ENCODE measurements at places on chromosomes 12 and 14.

DNA sequence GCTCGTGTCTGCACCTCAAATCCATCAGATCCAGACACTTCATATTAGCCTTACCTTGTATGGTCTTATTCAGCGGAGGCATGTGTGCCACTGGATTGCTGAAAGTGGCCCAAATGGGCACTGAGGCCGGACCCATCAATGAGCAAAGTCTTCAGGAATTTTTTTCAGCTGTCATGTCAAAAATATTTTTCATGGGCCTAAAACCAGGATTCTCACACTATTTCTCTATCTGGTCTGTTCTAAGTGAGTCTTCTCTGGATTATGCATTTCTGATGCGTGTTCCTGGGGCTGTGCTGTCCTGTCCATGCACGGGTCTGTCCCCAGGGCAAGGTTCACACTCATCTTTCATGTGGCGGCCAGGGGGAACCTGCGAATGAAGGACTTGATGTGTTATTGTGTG is 94.6 kb downstream of the KCNA5 start:
- DNase-seq = no peak

GRCh38 chr12:53120685-53121525 is 17.6 kb downstream of the SOAT2 start:
- no peak for DNase-seq

GRCh38 chr12:46892887-46893286 is 67.1 kb upstream of the SLC38A4 start:
- no peak for DNase-seq

DNA sequence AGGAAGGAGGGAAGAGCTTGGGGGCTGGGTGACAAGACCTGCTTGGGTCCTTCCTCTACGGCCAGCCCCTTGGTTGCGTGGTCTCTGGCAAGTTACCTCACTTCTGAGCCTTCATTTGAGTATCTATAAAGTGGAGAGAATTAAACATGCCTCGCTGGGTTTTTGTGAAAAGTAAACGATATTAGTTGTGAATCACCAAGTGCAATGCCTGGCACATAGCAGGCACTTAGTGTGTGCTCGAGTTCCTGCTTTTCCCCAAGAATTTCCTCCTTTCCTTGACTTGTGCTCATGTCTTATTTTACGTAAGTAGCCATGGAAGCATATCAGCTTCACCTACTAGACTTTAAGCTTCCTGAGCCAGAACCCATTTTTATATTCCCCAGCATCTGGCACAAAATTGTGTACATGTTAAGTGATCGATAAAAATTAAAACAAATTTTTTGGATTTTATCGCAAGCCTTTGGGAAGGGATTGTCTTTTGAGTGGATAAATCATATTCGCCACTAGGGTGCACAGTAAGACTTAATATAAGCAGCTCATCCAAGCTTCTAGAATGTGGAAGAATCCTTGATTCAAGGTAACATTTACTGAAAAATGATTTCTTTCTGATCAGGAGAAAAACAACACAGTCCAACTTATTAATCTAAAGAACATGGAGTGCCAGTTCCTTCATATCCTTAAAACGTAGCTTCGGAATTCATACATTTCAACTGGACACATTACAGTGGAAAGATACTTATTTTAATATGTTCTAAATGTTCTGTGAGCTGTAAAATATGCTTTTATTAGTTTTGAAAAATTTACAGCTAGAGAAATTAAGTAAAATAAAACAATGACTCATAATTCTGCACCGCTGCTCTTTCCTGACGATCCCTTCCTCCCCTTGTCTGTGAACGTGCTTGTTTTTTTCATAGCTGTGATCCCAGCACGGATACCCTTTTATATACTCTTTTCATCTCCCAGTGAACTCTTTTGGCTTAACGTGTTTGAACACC is 62.0 kb downstream of the SLC25A47 start:
- peak; percentile 56 for DNase-seq

DNA sequence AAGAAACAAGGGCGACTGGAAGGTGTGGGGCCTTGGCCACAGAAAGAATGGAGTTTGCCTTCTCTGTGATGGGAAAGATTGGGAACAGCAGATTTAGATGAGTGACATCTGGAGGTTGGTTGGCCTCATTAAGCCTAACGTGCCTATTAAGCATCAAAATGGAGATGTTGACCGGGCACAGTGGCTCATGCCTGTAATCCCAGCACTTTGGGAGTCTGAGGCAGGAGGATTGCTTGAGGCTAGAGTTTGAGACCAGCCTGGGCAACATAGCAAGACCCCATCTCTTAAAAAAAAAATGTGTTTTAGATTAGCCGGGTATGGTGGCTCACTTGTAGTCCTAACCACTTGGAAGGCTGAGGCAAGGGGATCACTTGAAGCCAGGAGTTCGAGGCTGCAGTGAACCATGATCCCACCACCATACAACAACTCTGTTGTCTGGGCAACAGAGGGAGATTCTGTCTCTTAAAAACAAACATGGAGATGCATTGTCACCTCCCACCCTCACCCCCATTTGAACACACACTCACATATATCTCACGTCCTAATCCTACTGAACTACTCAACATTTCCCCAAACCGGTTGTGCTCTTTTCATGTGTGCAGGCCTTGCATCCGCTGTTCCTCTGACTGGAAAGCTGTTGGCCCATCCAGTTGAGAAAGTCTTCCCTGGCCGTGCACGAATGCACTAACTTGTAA is 172.1 kb downstream of the ETV6 start:
- no peak for DNase-seq

GRCh38 chr12:75086091-75087038 is 123.3 kb downstream of the KCNC2 start:
- DNase-seq = no peak

DNA sequence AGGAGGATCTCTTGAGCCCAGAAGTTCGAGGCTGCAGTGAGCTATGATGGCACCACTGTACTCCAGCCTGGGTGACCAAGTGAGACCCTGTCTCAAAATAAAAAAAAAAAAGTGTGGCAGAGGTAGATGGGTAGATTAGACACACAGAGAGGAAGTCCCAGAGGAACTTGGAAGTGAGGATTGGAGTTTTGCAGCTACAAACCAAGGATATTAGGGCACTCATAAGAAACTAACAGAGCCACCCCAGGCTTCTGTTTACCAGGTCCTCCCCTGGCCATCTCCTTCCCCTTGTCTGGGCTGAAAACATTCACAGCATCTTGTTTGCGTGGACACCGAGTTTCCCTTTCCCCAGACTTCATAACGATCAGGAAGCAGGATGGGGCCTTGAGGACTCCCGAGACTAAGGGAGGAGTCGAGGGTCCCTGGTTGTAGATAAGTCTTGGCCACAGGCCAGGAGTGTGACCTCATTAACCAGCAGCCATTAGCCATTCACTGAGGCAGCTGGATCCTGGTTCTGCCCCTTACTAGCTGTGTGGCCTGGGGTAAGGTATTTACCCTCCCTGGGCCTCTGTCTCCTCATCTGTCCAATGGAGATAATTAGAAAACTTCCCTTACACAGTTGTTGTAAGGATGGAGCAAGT is 2.1 kb downstream of the MAP1LC3B2 start:
- no peak for DNase-seq

GRCh38 chr12:130160711-130161231 is 1.5 kb upstream of the FZD10 start:
- DNase-seq = no peak

- no peak for DNase-seq
Observed at GRCh38 chr14:35375558-35376025, 29.0 kb downstream of the NFKBIA start.

- DNase-seq = no peak
Observed at GRCh38 chr14:50835280-50835679, 4.3 kb upstream of the NIN start.

- no peak for DNase-seq
Observed at GRCh38 chr14:75292101-75292563, 13.5 kb downstream of the FOS start.

DNA sequence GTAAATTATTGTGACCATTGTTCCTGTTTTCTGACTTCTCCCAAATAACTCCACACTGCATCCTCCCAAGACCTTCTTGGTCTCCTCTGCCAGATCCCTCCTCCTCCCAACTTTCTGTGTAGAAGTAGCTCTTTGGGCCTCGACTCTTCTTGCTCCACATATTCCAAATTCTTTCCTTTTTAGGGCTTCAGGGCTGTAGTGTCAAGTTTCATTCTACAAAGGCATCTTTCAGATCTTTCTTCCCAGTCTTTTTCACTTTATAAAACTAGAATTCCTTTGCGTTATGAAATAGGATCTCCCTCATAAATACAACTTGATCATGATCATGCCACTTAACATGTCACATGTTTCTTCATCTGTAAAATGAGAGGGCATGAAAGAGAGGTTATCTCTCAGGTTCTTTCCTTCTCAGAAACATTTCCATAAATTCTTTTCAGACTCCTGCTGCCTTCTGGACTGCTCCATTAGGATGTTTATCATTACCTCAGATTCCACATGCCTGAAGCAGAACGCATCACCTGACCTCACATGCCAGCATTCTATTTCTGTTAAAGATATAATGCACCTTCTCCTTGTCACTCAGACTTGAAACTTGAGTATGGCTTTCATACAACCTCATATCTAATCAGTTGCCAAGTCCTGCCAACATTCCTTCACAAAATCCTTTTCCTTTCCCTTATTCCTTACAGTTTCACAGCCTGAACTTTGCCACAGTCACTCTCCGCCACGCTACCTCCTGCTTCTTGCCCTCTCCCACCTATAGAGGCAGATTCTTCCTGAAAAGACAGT is 8.5 kb downstream of the SLC38A1 start:
- DNase-seq = no peak

GRCh38 chr12:29429999-29430715 is 49.2 kb upstream of the ERGIC2 start:
- DNase-seq = no peak

DNA sequence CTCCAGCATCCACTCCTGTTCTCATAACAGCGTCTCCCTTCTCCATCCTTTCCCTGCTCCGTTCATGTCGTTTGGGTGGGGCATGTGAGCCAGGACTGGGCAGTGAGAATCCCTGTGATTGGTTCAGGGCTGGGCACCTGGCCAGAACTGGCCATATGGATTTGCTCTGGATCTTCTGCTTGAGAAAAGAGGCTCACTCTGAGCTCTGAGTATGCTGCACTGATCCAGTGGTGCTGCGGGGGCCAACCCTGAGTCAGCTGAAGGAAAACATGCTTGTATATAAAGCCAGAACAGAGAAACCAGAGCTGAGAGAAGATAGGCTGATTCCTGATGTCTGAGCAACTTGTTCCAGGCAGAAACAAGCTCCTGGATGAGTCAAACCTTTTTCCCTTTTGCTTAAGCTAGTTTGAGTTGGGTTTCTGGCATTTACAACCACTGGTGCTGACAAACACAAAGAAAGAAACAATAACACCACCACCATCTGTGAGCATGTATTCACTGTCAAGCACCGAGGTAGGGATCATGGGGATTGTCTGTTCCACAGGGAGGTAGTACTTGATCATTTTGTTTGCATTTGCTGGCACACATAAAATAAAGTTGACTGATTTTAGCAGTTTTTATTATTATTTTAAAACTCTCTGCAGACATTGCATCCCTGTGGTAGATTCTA is 14.0 kb upstream of the HPD start:
- no peak for DNase-seq

GRCh38 chr12:110005319-110005973 is 6.2 kb downstream of the ANKRD13A start:
- no peak for DNase-seq

GRCh38 chr12:54024127-54024526 is 4.1 kb upstream of the HOXC6 start:
- no peak for DNase-seq

DNA sequence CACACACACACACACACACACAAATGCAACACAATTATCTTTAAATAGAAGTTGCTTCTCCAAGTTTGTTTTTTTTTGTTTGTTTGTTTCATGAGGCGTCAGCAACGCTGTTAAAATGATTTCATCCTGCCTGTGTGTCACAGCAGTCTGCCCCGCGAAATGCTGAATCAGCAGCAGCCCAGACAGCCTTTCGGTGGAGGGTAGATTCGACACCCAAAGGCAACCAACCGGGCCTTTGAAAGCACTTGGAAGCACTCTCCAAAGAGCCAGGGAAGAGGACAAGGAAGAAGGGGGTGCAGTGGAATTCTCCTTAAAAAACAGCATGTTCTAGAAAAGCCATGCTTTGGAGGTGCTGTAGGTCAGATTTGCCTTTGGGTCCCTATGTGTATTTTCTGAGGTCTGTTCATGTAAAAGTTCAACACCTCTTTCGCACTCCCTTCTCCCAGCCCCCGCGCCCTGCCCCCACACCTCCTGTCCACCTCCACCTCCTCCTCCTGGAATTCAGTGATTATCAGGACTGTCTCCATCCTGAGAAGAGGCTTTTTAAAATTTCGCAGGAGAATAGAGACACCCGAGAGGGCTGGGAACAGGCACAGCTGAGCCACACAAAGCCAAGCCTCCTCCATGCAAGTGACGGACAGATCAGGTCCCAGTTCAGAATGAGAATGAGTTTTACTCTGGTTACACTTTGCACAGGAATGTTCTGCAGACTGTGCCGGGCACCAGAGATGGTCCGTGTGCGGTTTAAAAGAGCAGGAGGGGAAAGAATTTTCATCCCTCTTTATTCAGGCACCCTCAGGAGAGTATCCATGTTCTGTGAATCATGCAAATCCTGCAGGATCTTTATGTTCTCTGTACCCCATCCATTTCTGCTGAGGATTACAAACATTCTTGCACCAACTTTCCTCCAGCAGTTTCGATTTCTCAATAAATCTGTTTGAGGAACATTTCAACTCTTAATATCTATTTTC is 177.9 kb downstream of the ETV6 start:
- no peak for DNase-seq

DNA sequence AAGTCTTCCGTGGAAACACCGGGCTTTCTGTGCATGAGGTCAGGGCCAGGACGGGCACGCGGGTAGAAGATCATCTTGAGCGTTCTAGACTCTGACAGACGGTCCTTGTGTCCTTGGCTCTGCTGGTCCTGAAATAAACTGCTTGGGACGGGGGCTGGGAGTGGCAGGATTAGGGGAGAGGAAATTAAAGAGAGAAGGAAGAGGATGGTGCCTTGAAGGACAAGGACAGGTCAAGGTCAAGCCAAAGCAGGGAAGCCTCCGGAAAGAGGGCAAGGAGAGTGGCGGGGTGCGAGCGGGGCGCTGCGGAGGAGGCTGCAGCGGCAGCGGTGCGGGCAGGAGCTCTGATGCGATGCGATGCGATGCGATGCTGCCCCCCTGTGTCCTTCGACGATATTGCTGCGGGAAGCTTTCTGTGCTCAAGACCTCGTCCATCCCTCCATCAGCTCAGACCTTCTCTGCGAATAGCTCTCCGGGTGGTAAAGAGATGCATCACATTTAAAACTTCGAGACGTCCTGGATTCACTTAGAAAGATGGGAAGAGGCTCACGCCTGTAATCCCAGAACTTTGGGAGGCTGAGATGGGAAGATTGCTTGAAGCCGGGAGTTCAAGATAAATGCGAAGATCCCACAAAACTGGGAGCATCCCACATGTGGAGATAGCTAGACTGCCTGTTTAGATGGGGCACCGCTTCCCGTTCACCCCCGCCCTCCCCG is 110.1 kb upstream of the TMEM132D start:
- DNase-seq = peak; percentile 87

GRCh38 chr12:128178966-128179365 is 88.0 kb upstream of the TMEM132C start:
- peak; percentile 3 for DNase-seq
